ENCODE measurements at places on chromosomes 1 and 21.

DNA sequence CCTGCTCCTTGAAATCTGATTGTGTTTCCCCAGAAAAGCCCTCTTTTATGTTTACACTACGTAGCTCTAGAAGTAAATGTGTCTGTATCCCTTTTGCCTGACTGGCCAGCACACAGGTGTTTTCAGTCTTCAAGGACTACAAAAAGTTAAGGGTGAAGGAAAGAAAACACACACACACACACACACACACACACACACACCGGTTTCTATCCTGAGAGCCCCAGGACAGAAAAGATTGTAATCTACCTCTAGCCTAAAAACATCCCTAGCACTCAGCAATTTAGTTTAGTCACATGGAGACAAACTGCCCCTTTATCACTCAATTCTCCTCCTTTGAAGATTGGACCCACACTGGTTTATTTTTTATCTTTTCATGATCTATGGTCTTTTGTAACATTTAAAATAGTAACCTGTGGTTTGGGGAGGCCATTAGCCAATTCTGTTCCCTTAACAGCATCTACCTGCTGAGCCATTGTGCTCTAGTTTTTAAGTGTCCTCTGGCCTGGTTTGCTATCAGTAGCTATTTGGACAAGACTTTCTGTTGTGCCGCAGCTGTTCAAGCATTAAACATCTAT is 15.8 kb upstream of the TRIM45 start:
- no peak for DNase-seq

DNA sequence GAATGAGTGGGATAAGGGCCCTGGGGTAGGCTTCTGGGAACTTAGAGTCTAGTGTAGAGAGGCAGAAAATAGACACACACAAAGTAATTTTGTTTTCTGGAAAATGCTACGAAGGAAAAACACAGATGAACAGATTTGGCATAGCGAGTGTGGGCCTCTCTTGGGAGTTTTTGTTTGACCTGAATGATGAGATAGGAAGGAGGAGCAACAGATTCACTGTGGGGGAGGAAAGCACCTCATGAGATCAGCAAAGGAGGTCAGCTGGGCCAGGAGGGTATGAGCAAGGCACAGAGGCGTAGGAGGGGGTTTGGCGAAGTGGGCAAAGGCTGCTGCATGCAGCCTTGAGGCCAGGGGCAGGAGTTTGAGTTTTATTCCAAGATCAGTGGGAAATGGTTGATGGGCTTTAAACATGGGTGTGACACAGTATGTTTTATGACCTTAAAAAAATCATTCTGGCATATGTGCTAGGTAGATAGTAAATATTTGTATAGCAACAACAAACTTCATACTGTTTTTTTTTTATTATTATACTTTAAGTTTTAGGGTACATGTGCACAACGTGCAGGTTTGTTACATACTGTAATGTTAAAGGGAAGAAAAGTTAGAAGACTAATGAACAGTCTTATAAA is 57.9 kb downstream of the FGGY start:
- DNase-seq = no peak

- DNase-seq = no peak
Observed at GRCh38 chr1:156923670-156924477, 3.4 kb downstream of the LRRC71 start.

- no peak for DNase-seq
Observed at GRCh38 chr1:99227056-99227897, 37.0 kb upstream of the PLPPR4 start.

All from NT2/D1 (cell line).